Stimulated activated CD8-positive, alpha-beta memory T cell treated with anti-CD3 and anti-CD28 coated beads, Interleukin-15, amount 100 ng/mL, for 24 hours (primary cell): ENCODE measurements at places on chromosomes 5 and 9.

DNA sequence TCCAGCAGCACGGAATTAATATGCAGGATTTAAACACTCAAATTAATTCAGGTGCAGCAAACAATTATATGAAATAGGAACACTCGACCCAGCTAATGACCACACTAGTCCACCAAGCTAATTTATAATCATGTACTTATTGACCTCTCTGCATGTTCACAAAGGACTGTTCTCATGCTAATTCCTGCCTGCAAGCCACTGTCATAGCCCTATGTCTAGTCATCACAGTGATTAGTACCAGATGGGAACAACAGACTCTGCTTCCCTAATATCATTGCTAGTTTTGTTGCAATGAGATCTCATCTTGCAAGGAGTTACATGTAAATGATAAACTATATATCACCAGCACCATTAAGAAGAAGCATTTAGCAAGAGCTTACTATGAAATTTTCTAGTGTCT lies 553.0 kb upstream of the GRAMD2B start:
- DNase-seq, result no peak

GRCh38 chr9:127777368-127777980 lies 992 bp downstream of the SH2D3C start:
- no peak for DNase-seq

DNA sequence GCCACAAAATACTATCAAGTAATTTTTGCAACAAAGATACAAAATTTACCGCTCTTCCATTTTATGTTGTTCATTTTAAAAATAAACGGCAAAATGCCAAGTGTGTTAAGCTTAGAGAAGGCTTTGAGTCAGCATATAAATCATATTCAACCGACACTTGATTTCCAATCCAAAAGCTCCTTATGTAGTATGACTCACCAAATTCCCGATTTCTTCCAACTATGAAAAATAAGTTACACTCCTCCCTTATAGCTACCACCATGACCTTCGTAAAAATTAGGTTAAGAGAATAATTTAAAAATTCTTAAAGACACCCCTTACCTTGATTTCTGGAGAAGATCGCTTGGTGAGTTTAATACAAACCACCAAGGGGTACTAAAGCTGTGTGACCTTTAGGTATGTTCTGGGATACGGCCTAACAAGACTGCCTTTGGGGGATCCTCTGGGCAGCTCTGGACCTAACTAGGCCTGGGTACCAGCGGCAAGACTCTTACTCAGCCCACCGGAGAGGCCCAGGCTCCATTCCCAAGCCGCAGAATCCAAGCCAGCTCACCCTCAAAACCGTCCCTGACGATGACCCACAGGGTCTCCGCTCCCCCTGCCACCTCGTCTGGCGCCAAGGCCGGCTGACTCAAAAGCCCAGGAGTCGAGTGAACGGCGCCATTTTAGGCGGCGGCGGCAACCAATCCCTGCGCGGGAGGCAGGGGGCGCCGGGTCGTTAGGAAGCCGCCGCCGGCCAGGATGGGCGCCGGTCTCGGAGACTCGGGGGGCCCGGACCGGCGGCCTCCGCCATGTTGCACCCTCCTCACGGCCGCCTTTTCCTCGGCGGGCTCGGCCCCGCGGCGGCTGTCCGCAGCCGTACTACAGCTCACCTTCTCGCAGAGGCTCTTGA lies 739 bp downstream of the PPP2CA start:
- DNase-seq, result peak; percentile 22

- no peak for DNase-seq
Measured at GRCh38 chr9:70587201-70587600, 172.7 kb upstream of the KLF9 start.

- no peak for DNase-seq
Measured at GRCh38 chr5:157222506-157223230, 42.0 kb downstream of the ITK start.

DNA sequence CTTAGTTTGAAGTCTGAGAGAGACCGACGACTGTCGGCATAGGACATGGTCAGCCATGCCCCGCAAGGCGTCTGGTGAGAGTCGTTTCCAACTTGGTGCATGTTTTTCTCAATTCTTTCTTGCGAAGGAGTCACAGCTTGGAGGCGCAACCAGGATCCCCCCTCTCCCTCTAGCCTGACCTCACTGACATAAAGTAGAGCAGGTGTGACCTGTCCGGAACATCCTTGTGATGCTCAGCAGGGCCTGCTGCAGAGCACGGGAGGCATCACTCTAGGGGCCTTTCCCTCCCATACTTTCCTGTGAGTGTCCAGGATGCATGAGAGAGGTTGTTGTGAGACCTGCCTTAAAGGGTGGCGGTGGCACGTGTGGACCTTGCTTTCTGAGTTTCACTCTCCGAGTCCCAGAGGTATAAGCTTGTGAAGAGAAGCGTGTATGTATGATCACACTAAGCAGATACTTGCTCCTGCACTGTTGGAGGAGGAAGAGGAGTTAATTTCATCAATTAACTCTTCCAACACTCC lies 5.0 kb downstream of the TENT4A start:
- DNase-seq, result no peak

GRCh38 chr9:88802533-88802932 lies 188.7 kb upstream of the S1PR3 start:
- no peak for DNase-seq

- DNase-seq, result no peak
Measured at GRCh38 chr5:157100140-157100679, 8.6 kb downstream of the HAVCR2 start.

- no peak for DNase-seq
Measured at GRCh38 chr5:56050551-56051255, 55.9 kb upstream of the IL6ST start.

GRCh38 chr5:119363936-119364335 lies 8.1 kb downstream of the TNFAIP8 start:
- no peak for DNase-seq

DNA sequence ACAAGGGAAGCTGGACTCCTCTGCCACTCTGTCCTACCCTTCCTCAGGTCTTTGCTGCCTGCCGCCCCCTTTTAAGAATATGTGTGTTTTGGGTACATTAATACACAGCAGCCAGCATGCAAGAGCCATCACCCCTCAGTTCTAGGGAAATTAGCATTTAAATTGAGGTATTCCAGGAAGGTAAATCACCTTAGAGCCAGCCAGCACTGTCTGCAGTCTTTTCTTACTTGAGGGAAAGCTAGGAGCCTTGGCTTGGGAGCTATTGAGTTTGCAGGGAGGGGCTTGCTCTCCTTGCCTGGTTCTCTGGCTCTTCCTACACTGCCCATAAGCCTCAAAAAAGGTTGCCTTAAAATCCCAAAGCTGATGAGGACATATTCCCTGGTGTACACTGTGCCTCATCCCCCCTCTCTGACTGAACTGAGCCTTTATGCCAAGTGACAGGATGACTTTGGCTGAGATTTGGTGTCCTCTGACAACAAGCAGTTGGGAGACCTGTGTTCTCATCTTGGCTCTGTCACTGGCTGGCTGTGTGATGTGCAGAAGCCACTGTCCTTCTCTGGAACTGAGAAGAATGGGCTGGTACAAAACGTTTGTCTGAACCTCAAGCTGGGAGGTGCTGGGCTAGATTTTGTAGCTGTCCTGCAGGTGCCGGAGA lies 54.1 kb downstream of the TRIM32 start:
- no peak for DNase-seq

GRCh38 chr9:73038089-73038509 lies 85.2 kb upstream of the ALDH1A1 start:
- no peak for DNase-seq

GRCh38 chr9:109969011-109969410 lies 189.0 kb downstream of the PALM2AKAP2 start:
- no peak for DNase-seq

DNA sequence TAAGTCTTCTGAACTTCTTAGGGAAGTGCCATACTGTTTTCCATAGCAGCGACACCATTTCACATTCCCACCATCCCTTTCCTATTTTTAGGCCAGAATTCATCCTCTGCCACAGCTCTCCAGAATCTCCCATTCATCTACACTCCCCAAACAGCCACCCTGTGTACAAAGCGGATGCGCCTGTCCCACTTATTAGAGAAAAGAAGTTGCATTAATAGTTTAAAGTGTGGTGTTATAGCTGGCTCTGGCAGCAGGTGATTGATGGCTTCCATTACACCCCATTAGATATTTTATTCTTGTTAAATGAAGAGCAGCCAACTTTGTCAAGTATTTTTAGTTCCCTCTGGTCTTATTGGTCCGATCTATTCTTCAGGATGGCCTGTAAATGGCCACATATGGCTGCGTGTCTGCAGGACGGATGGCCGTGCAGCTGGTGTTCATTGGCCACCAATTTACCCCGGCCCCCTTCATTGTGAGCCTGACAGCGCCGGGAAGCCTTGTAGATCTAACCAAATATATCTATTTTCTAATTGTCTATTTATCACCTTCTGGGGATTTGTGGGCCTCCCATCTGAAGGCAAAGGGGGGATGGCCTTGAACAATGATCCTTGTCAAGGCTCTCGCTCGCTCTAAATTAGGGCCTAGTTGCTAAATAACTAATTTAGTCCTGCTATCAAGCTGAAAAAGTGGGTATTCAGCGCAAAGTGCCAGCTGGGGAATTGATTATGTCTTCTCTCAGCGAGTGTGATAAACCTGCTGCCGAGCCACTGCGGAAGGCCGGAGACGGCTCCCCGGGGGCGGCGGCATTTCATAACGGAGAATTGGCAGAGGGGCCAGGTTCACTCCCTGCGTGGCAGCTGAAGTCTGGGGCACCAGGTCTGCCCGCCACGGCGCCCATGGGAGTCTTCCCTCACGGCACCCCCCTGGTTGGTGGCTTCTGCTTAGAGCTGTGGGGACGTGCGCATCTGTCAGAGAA lies 141.1 kb downstream of the MELK start:
- no peak for DNase-seq
